ENCODE measurements at places on chromosomes 12 and 14.
A peak's percentile ranks its signal among the peaks of the same experiment; 100 is the strongest.

GRCh38 chr12:123148655-123149054 lies 2.2 kb downstream of the PITPNM2 start:
- H3K27me3 ChIP-seq: no peaks in the 10 kb centered on the region
- peaks cover 7% of the 10 kb centered on the region for H3K36me3 ChIP-seq
- no peak for DNase-seq
- peak overlapping the region; percentile 45 for H3K4me3 ChIP-seq
- H3K27ac ChIP-seq: no peak overlapping the region

DNA sequence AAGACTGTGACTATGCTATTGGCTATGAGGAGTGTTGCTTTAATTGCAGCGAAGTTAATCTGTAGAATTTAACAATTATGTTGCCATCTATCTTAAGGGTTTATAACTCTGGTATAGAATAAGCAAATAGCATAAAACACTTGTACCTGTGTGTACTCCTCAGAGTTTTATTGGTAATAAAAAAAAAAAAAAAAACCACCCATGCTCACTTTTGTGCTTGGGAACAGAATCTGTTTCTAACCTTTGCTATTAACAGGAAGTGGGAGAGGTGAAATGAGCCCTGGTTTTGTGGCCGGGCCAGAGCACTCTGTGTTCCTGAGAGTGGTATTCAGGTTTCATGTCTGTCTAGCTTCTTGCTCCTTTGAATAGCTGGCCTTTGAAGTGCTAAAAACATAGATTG lies 53.1 kb downstream of the PDE3A start:
- no peak overlapping the region for H3K4me3 ChIP-seq
- no peak for DNase-seq
- H3K27me3 ChIP-seq: no peaks in the 10 kb centered on the region
- no peaks in the 10 kb centered on the region for H3K36me3 ChIP-seq
- no peaks in the 10 kb centered on the region for H3K4me1 ChIP-seq
- no peak overlapping the region for H3K27ac ChIP-seq

GRCh38 chr12:57896434-57897201 lies 44.7 kb upstream of the ATP23 start:
- H3K27me3 ChIP-seq: no peaks in the 10 kb centered on the region
- no peak for DNase-seq
- H3K4me1 ChIP-seq: peaks cover 37% of the 10 kb centered on the region
- H3K27ac ChIP-seq: peak overlapping the region; percentile 98

DNA sequence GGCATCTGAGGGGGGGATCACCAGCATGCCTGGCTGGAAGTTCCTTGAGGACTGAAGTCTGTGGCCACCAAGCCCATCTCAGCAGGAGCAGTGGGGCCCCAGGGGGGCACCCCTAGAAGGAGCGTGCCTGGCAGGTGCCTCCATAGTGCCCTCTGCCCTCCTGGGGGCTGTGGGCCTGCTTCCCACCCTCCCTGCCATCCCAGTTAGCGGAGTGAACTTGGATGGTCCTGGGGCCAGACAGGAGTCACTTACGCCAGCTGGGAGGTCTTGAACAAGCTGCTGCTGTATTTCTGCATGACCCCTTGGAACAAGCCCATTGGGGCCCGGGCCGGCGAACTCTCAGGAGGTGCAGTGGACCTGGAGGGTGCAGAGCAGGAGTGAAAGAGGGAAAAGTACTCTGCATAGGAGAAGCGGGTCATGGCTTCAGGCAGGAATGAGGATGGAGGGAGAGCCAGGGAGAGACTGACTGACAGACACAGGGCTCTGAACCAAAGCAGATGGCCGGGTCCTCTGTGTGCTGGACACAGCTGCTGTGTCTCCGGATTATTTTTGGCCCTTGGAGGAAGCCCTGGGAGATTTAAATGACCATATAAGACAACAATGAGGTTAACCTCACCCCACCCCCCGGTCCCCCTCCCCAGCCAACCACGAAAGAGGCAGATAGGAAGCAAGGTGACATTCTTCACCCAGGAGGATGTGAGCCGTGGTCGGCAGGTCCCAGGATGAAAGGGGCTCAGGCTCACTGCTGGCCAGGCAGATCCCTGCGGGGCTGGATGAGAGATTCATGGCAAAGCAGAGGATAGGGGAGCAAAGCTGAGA lies 19.6 kb downstream of the ASB2 start:
- peak overlapping the region; percentile 72 for H3K27ac ChIP-seq
- DNase-seq: no peak
- H3K36me3 ChIP-seq: no peaks in the 10 kb centered on the region
- no peaks in the 10 kb centered on the region for H3K27me3 ChIP-seq
- H3K4me3 ChIP-seq: no peak overlapping the region

GRCh38 chr12:112807452-112807851 lies 15.9 kb downstream of the RPH3A start:
- H3K27me3 ChIP-seq: peaks cover 10% of the 10 kb centered on the region
- H3K36me3 ChIP-seq: no peaks in the 10 kb centered on the region
- H3K4me3 ChIP-seq: no peak overlapping the region
- no peaks in the 10 kb centered on the region for H3K4me1 ChIP-seq
- no peak for DNase-seq

DNA sequence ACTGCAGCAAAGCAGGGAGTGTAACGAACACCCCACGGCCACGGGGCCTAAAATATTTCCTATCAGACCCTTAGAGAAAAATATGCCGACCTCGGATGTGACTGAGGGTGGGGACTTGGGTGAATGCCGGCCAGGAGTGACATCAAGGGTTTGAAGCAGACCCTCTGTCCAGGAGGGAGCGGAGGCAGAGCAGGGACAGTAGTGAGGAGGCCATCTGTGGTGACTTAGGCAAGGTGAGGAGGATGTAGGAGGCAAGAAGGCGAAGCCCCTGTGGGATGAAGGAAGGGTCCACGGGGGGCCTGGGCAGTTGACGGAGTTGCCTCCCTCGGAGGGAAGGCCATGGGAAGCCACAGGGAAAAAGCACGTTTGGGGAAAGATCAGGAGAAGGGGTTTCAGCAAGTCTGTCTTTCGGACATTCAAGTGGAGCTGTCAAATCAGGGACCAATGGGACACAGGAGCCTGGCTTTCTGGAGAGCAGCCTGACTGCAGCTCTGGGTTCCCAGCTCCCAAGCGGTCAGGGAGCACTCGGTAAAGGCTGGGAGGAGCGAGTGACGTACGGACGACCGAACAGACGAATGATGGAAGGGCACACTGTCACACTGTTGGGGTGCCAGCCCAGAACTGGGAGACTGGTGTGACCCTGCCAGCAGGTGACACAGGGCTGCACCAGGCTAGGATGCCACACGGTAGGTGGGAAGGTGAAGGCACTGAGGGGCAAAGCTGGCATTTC lies 74.3 kb downstream of the MOK start:
- no peaks in the 10 kb centered on the region for H3K36me3 ChIP-seq
- no peak for DNase-seq
- no peak overlapping the region for H3K27ac ChIP-seq
- H3K4me1 ChIP-seq: peaks cover 2% of the 10 kb centered on the region

- H3K4me3 ChIP-seq: no peak overlapping the region
- DNase-seq: no peak
- H3K27me3 ChIP-seq: peaks cover 5% of the 10 kb centered on the region
- H3K4me1 ChIP-seq: peaks cover 20% of the 10 kb centered on the region
Observed at GRCh38 chr12:3223601-3224529, 146.7 kb downstream of the TSPAN9 start.

- peaks cover 11% of the 10 kb centered on the region for H3K4me1 ChIP-seq
- H3K27ac ChIP-seq: no peak overlapping the region
- H3K4me3 ChIP-seq: no peak overlapping the region
- H3K27me3 ChIP-seq: no peaks in the 10 kb centered on the region
Observed at GRCh38 chr14:68626386-68626785, 166.5 kb downstream of the ZFP36L1 start.

- peaks cover 30% of the 10 kb centered on the region for H3K27me3 ChIP-seq
- no peaks in the 10 kb centered on the region for H3K36me3 ChIP-seq
- peaks cover 15% of the 10 kb centered on the region for H3K4me1 ChIP-seq
- peak; percentile 28 for DNase-seq
- peak overlapping the region; percentile 51 for H3K4me3 ChIP-seq
Observed at GRCh38 chr14:60514741-60515491, 6.0 kb downstream of the SIX6 start.

- H3K4me1 ChIP-seq: peaks cover 11% of the 10 kb centered on the region
- H3K27ac ChIP-seq: no peak overlapping the region
- H3K27me3 ChIP-seq: no peaks in the 10 kb centered on the region
- no peaks in the 10 kb centered on the region for H3K36me3 ChIP-seq
- no peak for DNase-seq
- no peak overlapping the region for H3K4me3 ChIP-seq
Observed at GRCh38 chr12:22800332-22800731, 175.4 kb downstream of the ETNK1 start.

- no peaks in the 10 kb centered on the region for H3K36me3 ChIP-seq
- H3K4me3 ChIP-seq: no peak overlapping the region
- H3K4me1 ChIP-seq: no peaks in the 10 kb centered on the region
- peaks cover 10% of the 10 kb centered on the region for H3K27me3 ChIP-seq
Observed at GRCh38 chr12:2395354-2395977, 342.7 kb downstream of the CACNA1C start.

DNA sequence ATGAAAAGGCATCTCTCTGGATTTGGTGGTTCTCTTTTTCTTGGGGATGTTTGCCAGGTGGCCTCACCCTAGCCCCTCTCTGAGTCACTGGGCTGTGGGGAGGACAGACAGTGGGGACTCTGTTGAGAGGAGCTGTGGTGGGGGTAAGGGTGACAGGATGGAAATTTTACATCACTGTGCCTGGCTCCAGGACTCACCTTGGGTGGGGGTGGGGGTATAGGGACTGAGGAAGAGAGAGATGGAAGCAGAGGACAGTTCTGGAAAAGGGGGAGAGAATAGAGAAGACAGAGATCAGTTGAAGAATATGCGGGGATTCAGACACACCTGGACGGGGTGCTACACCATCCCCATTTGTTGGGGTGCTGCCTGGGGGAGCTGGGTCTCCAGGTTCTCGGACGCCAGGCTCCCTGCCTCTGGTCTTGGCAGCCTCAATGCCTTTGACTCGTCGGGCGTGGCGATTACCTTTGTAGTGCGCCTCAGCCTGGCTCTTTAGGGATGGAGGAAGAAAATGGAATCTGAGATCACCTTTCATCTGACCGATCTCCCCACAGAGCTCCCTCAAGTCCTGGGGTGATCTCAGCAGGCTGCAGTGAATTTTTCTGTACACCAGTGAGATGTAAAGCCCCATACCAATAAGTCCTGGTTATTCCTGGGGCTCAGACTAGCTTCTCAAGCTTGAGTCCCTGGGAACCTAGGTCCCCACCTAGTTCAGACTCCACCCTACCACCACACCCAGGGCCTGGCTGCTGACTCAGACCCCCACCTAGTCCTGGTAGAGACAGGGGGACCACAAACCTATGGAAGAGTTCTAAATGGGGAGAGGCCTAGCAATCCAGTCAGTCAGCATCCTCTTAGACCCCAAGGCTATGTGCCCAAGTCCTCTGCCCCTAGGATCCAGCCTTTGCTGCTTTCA lies 9.6 kb upstream of the GPR84 start:
- H3K27me3 ChIP-seq: no peaks in the 10 kb centered on the region
- H3K4me1 ChIP-seq: peaks cover 11% of the 10 kb centered on the region
- H3K27ac ChIP-seq: no peak overlapping the region
- no peak for DNase-seq
- H3K4me3 ChIP-seq: no peak overlapping the region

- no peaks in the 10 kb centered on the region for H3K27me3 ChIP-seq
- H3K4me1 ChIP-seq: peaks cover 34% of the 10 kb centered on the region
Observed at GRCh38 chr14:72809063-72809462, 84.8 kb downstream of the DPF3 start.

GRCh38 chr12:52774629-52775250 lies 2.4 kb downstream of the KRT76 start:
- H3K4me3 ChIP-seq: no peak overlapping the region
- H3K27me3 ChIP-seq: peaks cover 16% of the 10 kb centered on the region
- H3K27ac ChIP-seq: no peak overlapping the region
- no peaks in the 10 kb centered on the region for H3K36me3 ChIP-seq

DNA sequence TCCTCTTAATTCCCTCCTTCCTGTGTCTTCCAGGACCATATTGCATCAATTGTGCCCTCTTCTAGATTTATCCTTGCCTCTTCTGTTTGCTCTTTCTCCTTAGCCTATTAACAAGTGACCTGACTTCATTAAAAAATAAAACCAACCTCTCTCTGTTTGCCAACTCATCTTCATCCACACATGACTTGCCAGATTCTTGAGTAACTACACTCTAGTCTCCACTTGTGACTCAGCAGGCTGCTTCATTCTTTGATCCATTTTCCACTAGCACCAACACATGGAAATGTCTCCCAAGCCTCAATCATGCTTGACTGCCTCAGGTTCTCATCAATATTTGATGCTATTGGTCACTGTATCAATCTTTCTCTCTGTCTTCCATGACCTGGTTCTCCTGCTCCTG lies 492.4 kb upstream of the TMPO start:
- no peak overlapping the region for H3K27ac ChIP-seq
- H3K36me3 ChIP-seq: no peaks in the 10 kb centered on the region
- no peak overlapping the region for H3K4me3 ChIP-seq

GRCh38 chr14:29240066-29240465 lies 473.5 kb downstream of the FOXG1 start:
- H3K27ac ChIP-seq: no peak overlapping the region
- H3K27me3 ChIP-seq: no peaks in the 10 kb centered on the region

DNA sequence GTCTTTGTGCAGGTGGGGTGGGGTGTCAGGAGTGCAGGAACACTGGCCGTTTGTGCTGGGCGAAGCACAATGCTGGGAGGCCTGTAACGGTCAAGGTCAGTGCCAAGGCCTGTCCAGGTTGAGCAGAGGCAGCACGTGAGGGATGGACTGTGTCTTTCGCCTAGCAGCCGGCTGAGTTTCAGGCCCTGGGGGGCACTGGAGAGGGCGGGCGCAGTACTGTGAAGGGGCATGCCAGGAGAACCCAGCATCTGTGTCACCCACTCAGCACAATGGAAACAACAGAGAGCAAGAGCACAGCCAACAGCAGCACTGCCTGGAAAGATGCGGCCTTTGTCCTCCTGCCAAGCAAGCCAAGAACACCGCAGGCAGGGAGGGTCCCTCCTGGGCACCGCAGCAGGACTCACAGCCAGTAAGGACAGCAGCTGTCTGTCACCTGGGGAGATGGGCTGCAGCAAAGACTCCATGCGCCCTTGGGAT lies 25.2 kb downstream of the SLC25A47 start:
- H3K36me3 ChIP-seq: peaks cover 33% of the 10 kb centered on the region
- H3K4me3 ChIP-seq: no peak overlapping the region
- no peak for DNase-seq
- H3K27me3 ChIP-seq: no peaks in the 10 kb centered on the region
- peaks cover 7% of the 10 kb centered on the region for H3K4me1 ChIP-seq

DNA sequence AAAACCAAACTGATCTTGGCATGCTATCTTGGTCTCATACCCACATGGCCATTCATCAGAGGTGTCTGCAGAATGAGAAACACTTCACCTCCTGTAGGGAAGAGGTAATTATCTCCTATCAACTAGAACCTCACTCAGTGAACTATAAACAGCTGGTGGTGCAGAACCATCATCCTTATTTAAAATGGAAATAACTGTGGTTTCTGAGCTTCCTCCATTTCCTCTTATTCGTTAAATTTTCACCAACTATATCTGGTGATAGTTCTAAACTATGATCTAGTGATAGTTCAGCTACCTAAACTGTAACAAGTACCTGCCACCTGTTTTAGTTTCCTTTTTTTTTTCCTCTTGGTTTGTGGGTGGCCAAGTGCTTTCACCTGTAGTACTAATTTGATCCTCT lies 218.5 kb downstream of the FUT8 start:
- peaks cover 13% of the 10 kb centered on the region for H3K36me3 ChIP-seq
- no peak overlapping the region for H3K4me3 ChIP-seq
- no peak for DNase-seq
- H3K27ac ChIP-seq: no peak overlapping the region
- H3K27me3 ChIP-seq: no peaks in the 10 kb centered on the region

- H3K4me1 ChIP-seq: peaks cover 14% of the 10 kb centered on the region
- no peak overlapping the region for H3K4me3 ChIP-seq
- peaks cover 2% of the 10 kb centered on the region for H3K27me3 ChIP-seq
- H3K27ac ChIP-seq: no peak overlapping the region
- no peak for DNase-seq
- peaks cover 2% of the 10 kb centered on the region for H3K36me3 ChIP-seq
Observed at GRCh38 chr14:105026802-105027563, 6.1 kb upstream of the CDCA4 start.

Measured in memory B cell (primary cell).